ENCODE measurements at places on chromosomes 7 and 10.

DNA sequence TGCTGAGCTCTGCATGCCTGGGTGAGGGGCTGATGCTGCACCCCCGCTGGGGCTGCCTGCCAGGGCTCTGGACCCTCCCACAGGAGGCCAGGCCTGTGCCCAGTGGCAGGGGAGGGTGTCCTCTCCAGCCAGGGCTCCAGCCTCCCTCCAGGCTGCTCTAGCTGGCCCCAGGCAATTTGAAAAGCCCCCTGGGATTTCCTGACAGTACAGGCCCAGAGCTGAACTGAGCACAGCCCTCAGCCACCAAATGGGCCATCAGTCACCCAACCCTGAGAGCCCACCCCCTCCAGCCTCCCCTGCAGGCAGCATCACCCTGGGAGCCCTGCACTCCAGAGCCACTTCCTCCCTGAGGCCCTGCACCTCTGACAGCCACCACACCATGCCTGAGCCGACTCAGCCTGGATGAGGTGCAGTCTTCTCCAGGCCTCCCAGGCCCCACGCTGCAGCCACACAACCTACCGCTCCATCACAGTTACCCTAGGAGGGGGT, 101.8 kb upstream of the RET start:
- no peak for DNase-seq

DNA sequence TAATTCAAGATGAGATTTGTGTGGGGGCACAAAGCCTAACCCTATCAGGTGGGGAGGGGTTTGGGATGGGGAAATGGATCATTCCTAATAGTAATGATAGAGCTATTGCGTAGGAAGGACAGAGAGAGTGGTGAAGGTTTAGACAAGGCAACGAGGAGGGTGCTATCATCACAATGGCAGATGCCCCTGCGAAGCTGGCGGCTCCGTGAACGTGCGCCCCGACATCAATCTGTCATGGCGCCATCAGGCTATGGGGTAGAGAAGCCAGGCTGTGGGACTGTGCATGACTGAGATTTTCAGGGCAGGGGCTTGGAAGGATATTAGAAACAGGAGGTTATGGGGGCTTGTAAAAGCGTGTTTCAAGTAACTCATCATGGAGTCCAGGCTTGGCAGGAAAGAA, 157.6 kb downstream of the ITGA8 start:
- DNase-seq = no peak

DNA sequence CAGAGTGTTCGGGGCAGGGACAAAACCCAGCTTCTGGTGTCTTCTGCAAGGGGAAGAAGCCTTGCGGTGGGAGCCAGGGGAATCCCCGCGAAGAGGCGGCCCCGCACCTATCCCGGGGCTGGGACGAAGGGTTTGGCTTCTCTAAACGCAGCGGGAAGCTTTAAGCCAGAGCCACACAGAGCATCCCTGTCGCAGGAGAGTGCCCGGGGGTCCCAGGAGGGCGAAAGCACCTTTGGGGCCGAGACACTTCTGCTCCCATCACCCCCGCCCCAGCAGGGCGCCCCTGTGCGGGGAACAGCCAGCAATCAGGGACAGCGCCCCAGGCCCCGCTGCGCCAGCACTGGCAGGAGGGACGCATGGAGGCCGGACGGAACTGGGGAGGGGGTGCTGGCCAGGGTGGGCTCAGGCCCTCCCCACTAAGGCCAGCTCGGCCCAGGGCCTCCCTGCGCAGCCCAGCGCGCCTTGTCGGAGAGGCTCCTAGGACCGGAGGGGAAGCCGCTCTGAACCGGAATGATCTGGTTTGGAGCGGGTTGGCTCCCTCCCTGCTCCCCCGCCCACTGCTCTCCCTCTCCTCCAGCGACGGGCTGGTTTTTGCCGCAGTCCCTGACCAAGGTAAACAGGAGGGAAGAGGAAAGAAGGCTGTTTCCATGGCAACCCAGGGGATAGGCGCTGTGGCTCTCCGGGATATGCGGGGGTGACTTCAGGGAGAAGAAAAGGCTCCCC, 63.9 kb downstream of the TMEM209 start:
- DNase-seq = peak; percentile 96

GRCh38 chr7:104106108-104106905, 101.5 kb downstream of the ORC5 start:
- DNase-seq = no peak

DNA sequence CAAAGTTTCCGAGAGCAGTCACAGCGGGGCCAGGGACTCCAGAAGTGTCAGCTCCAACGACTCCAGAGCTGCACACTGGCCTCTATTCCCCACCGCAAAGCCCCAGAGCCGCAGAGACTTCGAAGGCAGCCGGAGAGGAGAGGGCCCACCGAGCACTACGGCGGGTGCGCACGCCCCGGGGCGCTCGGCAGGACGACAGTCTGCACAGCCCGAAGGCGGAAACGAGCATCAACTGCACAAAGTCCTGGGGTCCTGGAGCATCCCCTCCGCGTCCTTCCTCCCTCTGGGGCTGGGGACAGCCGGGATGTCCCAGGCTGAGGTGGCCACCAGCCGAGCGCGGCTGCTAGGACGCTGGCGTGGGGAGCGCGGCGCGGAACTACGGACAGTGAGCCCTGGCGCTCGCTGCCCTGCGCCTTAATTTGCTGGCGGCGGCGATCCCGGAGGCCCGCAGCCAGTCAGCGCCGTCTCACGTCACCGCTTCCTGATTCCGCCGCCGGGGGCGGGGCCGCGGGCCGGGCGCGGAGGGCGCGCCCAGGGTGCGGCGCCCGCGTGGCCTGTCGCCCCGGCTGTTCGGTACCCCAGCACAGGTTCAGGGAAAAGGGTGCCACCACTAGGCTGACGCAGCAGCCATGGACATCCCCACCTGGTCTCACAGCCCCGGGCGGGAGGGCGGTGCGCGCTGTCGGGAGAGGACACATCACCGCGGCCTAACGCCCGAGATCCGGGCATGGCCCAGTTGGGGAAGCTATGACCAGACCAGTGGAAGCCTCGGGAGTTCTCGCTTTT, at the start of gene TBX20:
Gene TBX20 (minus strand): TSS at position 391 of the 786 bp plus-strand sequence. CDS start 480 bp downstream, outside the sequence.
- DNase-seq = peak; percentile 78

DNA sequence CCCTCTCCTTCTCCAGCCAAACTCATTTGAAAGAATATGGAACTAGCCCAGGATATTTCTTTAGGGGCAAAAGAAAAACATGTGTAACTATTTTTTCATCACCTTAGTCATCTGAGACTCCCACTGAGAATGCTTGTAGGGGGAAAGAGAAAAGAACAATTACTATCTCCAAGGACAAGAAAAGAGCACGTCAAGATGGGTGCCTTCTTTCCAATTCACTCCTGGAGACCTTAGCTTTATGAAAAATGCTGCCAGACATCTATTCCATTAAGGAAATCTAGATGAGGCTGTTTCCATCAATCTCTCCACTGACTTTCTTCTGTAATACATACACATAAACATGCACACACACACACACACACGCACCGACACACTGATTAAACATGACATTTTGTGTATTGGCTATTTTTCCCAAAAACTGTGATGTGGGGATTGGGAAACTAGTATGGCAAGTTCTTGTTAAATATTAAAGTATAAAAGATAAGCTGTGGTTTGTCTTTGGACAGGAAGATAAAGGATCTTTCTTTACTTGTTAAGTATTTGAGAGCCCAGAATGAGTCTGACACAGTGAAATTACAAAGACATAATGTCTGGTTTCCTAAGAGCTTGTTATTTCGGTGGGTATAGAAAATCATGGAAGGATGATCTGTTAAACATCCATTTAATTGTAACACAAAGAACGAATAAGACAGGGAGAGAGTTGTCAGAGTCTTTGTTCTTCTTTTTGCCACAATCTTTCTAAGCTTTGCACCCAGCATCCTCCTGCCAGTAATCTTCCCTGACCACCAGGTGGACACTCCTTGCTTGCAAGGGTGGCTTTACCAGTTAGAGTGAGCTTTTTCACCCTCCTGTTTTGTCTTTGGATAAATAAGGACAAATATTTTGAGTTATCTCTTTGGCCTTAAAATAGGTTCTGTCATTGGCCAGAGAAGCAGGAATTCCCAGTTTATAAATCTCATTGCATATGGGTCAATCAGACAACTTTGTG, 177.3 kb upstream of the TMEM72 start:
- DNase-seq = peak; percentile 46

DNA sequence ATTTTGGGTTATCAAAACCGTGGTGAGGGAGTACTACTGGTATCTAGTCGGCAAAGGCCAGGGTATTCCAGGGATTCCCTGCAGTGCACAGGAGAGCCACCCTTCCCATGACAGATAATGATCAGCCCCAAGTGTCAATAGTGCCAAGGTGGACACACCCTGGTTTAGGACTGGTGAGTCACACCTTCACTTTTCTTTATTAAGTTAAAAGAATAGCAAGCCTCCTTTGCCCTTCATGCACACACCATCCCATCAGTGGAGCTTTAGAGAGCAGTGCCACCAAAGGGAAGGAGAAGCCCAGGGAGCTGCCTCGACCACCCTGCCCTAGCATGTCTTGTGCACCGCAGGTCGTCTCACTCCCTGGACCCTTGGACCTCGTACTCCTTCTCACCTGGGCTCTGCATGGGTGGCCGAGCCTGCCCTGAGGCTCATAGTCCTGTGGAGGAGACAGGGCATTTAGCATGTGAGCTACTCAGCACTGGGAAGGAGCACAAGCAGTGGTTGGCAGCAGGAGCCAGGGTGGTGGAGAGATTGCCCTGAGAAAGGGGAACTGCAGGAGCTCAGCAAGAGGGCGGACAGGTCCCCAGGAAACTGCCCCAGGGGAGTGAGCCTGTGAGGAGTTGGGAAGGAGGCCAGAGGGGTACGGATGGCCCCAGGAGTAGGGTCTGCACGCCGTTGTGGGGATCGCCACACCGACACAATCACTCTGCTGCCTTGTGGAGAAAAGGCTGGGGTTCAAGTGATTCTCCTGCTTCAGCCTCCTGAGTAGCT, 17.4 kb downstream of the UBE2D4 start:
- DNase-seq = no peak

Data from mesendoderm (in vitro differentiated cells).